Choroid plexus epithelial cell (primary cell): ENCODE measurements at places on chromosomes 11 and 22.

DNA sequence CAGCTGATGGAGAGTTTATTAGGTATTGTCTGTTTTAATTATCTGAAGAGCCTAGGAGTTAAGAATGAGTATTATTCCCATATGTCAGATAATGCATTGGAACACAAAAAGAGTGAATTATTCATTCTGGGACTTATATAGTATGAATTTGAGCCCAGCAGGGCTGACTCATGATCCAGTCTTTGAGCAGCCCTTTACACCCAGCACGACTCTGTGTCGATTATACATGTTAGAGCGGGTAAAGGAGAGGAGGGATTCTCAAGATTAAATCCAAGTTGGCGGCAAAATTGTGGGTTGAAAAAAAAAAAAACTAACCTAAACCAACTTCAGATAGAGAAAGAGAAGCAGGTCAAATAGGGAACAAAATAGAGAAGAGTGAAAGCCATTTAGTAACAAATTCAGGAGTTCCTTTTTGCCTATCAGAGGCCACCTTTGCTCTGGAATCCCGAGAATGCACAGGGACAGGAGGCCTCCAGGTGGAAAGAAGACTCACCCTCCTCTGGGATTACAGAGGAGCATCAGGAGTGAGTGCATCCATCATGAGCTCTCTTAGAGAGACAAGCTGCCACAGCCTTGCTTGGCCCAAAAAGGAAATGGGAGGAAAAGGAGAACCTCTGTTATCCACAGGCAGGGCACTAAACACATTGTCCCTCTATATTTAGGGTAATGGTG, 3.1 kb downstream of the MRGPRX1 start:
- no peak for DNase-seq

- peak; percentile 12 for DNase-seq
Measured at GRCh38 chr22:30878516-30879414, 89.8 kb downstream of the MORC2 start.

- peak; percentile 80 for DNase-seq
Measured at GRCh38 chr11:72430741-72431570, 3.4 kb downstream of the CLPB start.

DNA sequence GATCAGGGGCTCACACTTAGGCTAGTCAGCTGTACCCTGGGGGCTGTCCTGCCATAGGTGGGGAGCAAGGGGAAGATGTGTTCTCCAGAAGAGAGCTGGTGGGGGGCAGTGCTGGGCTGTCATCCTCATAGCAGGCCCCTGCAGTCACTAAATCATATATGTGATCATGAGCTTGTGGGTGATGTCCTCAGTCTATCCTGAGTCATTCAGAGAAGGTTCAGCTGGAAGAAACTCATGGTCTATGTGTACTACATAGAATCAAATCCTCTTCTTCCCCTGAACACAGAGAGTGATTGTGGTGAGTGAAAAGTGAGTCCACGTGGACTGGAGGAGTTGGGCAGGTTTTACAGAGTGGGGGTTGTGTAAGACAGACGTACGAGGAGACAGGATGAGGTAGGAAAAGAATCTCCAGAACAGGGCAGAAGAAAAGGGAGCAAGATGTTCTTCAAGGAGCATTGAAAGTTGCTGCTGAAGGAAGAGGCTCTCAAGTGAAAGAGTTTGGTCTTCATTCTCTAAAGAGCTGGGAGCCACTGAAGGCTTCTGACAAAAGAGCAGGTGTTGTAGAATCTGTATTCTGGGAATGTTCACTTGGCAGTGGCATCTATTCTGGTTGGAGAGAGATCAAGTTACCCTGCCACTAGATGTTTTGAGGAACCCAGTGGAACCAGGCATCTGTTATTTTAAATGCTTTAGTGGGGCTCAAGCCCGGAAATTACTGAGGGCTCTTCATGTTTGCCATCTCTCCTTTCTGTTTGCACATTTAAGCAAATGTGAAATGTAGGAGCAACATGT, 68.9 kb downstream of the C22orf31 start:
- no peak for DNase-seq

GRCh38 chr11:66907751-66908630, 50.2 kb downstream of the PC start:
- peak; percentile 60 for DNase-seq

- no peak for DNase-seq
Measured at GRCh38 chr11:60005360-60005759, 11.6 kb upstream of the OOSP4B start.

GRCh38 chr11:15602785-15603567, 488.3 kb downstream of the INSC start:
- DNase-seq = no peak

- peak; percentile 95 for DNase-seq
Measured at GRCh38 chr22:33803371-33804282, 116.6 kb downstream of the LARGE1 start.

DNA sequence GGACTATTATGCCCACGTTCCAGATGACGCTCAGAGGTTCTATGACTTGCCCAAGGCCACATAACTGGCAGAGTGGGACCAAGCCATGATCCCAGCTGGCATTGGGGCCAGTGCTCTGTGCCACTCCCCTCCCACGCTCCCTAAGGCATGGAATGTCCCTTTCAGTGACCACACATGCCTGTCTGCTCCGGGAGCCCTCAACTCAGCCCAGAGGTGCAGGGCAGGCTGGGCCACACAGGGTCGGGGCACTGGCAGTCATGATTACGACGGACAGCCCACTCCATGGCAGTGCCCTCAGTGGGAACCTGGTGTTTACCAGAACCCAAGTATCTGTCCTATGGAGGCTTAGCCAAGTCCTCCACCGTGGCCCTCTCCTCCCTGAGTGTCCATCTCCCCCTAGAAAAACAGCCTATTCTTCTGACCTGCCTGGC, 10.0 kb downstream of the RHBDD3 start:
- DNase-seq = no peak

- no peak for DNase-seq
Measured at GRCh38 chr22:44084044-44084772, 60.1 kb downstream of the PARVB start.

GRCh38 chr11:129766898-129767604, 48.6 kb upstream of the TMEM45B start:
- peak; percentile 58 for DNase-seq

GRCh38 chr11:12079726-12080556, 30.4 kb upstream of the MICAL2 start:
- peak; percentile 96 for DNase-seq

DNA sequence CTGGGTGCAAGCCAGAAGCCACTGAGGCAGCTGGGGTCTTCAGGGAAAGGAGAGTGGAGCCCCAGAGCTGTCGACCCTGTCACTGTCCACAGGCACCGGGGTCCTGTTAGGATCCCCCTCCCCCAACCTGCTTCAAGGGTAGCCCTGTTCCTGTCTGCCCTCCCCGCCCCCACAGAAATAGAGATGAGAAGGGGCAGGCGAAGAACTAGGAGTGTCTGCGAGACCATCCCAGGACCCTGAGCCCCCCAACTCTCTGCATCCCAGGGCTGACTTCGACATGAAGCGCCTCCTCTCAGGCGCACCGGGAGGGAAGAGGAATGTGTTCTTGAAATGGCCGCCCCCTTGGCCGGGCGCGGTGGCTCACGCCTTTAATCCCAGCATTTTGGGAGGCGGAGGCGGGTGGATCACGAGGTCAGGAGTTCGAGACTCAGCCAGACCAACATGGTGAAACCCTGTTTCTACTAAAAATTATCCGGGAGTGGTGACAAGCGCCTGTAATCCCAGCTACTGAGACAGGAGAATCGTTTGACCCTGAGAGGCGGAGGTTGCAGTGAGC, 607 bp upstream of the ZNF70 start:
- no peak for DNase-seq

DNA sequence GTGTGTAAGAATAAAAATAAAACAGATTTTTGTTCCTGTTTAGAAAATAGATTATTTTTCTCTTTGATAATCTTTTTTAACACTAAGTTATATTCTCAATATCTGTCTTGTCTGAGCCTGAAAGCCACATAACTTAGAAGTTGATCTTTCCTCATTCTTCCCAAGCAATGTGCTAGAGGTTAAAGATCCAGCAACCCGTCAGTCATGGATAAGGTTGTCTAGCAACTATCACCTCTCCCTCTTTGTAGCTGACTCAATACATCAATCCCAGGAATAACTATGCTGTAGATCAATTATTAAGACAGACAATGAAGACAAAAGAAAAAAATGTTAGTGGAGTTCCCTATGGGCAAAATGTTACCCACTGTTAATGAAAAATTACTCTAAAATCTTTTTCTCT, 813.1 kb upstream of the CCDC179 start:
- no peak for DNase-seq
